ENCODE measurements at places on chromosomes 1 and 21.

DNA sequence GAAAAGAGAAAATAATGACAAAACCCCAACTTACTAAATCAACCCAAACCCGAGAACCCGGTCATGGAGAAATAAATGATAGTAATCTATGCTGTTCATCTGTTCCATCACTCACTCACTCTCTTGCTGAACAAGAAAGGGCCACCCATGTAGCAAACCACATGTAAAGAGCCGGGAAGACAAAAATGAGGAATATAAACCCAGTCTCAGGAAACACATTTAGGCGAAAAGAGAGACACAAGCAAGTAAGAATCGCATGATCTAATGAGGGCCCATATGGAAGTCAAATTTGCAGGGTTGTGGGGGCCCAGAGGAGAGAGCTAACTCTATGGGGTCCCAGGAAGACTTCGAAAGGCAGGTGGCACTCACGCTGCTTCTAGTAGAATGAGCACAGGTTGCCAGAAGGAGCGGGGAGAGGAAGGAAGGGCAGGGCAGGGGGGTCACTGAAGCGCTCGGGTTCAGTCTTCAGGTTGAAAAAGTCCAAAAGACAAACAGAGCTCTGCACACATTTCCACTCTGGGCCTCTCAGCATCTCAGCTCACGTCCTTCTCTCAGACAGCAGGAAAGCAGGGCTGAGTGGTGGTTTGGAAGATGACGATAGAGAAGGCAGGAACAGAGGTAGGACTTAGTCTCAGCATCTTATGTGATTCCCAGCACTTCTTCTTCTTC lies 142.9 kb upstream of the KRTAP19-8 start:
- DNase-seq: no peak

DNA sequence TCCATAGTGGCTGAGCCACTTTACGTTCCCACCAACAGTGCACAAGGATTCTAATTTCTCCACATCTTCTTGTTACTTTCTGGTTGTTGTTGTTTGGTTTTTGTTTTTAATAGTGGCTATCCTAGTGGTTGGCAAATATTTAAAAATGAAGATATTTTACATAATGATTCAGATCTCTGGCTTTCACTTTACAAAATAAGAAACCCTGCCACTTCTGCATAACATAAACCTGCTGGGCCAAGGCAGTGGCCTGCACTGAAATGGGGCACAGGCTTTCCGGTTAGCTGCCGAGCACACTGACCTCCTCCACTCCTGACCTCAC lies 320.4 kb downstream of the RPS6KC1 start:
- no peak for DNase-seq

GRCh38 chr1:156436141-156437036 lies 64.2 kb downstream of the MEF2D start:
- no peak for DNase-seq

DNA sequence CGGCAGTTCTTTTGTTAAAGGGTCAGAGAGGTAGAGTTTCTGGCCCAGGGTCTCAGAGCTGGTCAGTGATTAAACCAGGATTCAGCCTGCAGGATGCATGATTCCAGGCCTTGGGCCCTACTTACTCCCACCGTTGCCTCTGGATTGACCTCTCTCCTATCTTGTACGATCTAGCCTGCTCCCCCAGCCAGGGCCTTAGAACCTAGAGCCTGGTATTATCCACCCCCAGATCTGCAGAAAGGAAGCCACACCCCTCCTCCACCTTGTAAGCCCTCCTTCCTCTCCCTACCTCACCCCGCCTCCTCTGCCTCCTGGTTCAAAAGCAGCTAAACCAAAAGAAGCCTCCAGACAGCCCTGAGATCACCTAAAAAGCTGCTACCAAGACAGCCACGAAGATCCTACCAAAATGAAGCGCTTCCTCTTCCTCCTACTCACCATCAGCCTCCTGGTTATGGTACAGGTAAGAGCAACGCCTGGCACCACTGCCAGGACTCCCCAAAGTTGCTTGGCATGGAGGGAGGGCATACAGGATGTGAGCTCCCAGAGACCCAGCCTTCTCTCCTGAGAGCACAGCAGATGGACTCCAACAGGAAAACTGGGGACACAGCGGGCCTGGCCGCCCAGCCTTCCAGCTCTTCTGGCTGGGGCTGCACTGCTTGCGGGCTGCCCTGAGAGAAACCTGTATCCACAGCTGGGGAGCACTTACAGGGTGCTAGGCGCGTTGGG lies at the start of gene CD52:
Gene CD52, plus strand, starts transcription at position 347 of the 726 bp plus-strand sequence. Its CDS starts 60 bp downstream, at position 407.
- DNase-seq: no peak

DNA sequence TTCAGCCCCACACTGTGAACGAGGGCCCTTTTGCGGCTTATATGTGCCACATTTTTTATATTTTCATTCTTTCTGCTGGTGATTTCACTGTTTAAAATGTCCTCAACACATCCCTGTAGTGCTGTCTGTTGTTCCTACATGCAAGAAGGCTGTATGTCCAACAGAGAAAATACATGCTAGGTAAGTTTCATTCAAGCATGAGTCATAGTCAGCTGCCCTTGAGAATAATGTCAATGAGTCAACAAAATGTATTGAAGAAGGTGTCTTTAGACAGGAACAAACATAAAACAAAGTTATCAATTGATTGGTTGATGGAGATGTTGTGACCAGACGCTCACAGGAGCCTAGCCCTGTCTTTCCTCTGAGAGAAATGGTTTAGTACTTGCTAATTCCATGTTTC lies 553.4 kb downstream of the PLPP3 start:
- no peak for DNase-seq

DNA sequence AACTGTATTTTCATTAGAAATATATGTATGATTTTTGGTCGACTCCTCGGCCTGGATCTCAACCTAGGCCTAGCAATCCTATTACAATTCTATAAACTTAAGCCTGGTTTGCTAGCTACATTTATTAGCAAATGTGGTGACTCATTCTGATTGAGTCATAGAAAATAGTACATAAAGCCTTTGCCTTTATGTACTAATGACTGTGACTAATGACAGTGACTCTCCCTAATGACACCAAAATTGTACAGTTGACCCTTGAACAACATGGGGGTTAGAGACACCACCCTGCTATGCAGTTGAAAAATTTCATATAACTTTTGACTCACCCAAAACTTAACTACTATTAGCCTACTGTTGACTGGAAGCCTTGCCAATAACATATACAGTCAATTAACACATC lies 78.9 kb downstream of the CLEC20A start:
- no peak for DNase-seq

DNA sequence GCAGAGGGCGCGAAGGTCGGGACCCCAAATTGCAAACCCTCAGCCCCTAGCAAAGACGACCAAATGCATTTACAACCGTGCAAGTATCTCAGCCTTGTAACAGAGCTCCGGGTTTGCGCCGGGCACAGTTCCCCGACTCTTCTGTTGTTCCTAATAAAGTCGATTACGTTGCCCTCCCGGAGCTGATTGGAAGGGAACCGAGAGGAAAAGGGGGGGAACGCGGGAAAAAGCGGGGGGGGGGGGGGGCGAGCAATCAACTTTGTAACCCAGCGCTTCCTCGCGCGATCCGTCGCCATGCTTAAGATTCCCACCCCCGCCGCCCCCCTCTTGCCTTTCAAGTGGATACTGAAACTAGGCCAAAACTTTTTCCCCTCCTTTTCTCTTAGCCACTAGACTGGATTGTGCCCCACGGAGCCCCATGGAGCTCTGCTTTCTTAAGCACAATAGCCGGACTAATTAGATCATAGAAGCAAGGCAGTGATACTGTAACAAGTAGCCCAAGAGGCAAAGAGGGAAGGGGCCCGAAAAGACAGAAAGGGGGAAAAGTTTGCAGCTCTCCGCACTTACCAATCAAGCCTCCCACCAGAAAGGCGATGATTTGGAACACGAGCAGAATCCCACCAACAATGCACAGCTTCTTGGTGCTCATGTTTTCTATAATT lies 565 bp downstream of the WLS start:
- no peak for DNase-seq

- no peak for DNase-seq
Observed at GRCh38 chr21:38402795-38403194, 95.5 kb downstream of the ERG start.

GRCh38 chr21:38384238-38384560 lies 114.1 kb downstream of the ERG start:
- DNase-seq: no peak

DNA sequence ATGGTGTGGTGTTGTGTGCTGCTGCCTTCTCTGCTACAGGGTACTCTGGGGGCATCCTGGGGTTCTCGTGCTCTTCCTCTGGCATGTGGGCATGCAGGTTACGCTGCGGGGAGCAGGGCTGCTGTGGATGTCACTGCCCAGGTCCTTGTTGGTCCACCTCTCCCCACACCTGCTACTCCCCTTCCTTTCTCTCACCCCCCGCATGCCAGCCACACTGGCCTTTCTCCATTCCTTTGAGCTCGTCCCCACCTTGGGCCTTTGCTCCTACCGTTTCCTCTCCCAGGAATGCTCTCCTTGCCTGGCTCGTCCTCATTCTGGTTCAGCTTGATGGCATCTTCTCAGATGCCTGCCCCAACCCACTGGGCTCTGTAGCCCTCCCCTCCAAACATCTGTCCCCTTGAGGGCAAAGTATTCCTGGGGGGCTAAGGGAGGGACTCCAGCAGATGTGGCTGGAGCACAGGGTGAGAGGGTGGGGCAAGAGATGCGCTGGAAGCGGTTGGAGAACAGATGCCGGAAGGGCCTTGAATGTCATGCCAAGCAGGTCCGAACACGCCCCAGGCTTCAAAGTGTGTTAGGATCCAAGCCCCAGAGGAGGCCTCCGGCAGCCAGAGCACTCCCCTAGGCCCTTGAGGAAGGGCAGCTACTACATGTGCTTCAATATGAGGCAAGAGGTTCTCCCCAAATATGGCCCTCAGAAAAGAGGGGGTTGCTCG lies 23.4 kb downstream of the DMRTB1 start:
- no peak for DNase-seq

DNA sequence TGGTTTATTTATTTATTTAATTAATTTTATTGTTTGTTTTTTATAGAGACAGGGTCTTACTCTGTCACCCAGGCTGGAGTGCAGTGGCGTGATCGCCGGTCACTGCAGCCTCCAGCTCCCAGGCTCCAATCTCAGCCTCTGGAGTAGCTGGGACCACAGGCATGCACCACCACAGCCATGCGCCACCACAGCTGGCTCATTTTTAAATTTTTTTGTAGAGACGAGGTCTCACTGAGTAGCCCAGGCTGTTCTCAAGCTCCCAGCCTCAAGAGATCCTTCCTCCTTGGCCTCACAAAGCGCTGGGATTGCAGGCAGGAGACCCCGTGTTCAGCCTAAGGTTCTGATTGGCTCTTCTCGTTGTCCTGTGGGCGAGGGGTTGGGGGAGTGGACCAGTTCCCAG lies 22.1 kb downstream of the UMODL1 start:
- no peak for DNase-seq

- no peak for DNase-seq
Observed at GRCh38 chr1:113990961-113991360, 11.7 kb downstream of the OLFML3 start.

GRCh38 chr1:115757856-115758255 lies 10.7 kb downstream of the CASQ2 start:
- no peak for DNase-seq

- no peak for DNase-seq
Observed at GRCh38 chr1:27759236-27759635, 13.8 kb upstream of the STX12 start.

GRCh38 chr21:25985990-25986389 lies 184.6 kb downstream of the APP start:
- DNase-seq: no peak

- no peak for DNase-seq
Observed at GRCh38 chr1:245651093-245651492, 496.3 kb downstream of the KIF26B start.

- DNase-seq: no peak
Observed at GRCh38 chr1:111197598-111198284, 2.7 kb downstream of the DENND2D start.

GRCh38 chr1:6041432-6042062 lies 4.1 kb upstream of the KCNAB2 start:
- DNase-seq: no peak

Measured in stimulated activated CD8-positive, alpha-beta memory T cell treated with anti-CD3 and anti-CD28 coated beads, Interleukin-4, amount 100 ng/mL, for 1 hour (primary cell).